ENCODE measurements at places on chromosomes 5 and 9.

GRCh38 chr5:113278976-113279375, 155.8 kb downstream of the TSSK1B start:
- no peak for DNase-seq

GRCh38 chr5:82149434-82149833, 128.7 kb downstream of the RPS23 start:
- no peak for DNase-seq

GRCh38 chr5:181217111-181217802, 5.8 kb upstream of the TRIM41 start:
- peak; percentile 86 for DNase-seq

DNA sequence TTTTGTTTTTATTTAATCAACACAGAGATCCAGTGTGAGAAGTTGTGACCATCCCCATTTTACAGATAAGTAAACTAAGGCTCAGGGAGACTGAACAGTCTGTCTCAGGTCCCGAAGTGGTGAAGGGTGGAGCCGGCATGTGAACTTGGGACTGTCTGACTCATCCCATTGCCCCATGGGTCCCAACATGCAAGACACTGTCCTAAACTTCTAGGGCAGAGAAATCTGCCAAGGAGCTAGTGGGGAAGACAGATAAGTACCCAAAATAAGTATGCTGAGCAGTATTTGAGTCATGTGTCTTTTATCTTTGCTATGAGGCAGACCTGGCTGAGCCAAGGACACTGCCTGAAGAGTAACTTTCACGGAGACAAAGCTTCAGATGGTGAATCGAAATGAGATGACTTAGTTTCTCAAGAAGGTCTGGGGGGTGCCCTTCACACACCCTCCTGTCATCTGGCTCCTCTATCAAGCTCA, 64.3 kb upstream of the SLC25A51 start:
- DNase-seq: no peak

DNA sequence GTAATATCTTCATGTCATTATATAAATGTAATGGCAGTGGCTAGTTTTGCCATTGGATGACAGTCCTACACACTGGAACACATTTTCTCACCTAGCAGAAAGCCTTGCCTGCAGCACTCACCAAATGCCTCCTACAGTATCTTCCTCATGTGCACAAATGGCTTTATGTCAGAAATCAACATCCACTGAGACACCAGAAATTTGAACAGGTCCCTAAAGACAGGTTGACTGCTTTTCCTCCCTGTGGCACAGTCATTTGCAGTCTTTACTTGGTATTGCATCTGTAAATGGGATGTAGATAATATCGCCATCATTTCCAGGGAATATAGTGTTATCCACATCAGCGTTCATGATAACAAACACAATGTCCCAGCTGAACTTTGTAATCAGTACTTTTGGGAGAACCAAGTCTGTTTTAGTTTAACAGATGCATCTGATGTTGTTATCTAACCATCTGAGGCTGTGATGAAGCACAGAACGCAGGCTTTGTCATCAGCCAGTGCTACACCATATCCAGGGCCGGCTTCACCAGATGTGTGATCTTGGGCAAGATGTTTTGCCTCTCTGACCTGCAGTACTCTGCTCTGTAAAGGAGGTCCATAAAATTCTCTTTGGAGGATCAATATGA, 83.9 kb upstream of the TAS2R1 start:
- DNase-seq: no peak

DNA sequence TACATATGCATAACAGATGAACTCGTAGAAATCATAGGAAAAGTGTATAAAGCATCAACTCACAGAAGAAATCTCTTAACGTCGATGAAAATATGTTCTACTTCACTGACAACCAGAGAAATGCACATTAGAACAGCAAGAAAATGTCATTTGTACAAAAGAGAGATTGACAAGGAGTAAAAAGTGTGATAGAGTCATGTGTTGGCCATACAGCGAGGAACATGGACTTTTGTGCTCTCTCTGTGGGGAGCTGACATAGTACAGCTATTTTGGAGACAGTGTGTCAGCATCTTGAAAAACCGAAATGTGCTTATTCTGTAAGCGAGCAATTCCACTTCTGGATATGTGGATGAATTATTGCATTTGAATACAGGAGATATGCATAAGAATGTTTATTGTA, 477.9 kb downstream of the ICE1 start:
- DNase-seq: no peak

- no peak for DNase-seq
Measured at GRCh38 chr5:137715456-137715855, 20.4 kb downstream of the KLHL3 start.

- peak; percentile 58 for DNase-seq
Measured at GRCh38 chr9:32551276-32552051, 663 bp upstream of the SMIM27 start.

GRCh38 chr5:135493406-135494180, 41.4 kb upstream of the TIFAB start:
- peak; percentile 39 for DNase-seq

DNA sequence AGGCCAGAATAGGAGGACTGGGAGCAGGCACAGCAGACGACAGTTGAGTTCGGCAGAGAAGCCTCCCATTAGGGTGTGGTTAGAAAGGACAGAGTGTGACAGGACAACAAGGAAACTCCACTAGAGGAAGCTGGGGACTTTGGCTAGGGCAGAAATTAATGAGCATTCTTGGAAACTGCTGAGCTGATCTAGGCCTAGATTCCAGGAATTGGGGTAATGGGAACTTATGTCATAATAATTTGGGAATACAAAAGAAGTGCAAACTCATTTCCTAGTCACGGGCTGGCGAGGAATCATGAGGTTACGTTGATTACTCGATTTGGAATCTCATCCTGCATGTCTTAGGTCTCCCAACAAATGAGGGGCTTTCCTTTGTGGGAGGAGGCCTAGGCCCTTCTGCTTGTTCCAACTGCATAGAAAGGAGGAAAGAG, 144.6 kb upstream of the RPS23 start:
- no peak for DNase-seq

- peak; percentile 59 for DNase-seq
Measured at GRCh38 chr5:76403766-76404222, 709 bp downstream of the IQGAP2 start.

DNA sequence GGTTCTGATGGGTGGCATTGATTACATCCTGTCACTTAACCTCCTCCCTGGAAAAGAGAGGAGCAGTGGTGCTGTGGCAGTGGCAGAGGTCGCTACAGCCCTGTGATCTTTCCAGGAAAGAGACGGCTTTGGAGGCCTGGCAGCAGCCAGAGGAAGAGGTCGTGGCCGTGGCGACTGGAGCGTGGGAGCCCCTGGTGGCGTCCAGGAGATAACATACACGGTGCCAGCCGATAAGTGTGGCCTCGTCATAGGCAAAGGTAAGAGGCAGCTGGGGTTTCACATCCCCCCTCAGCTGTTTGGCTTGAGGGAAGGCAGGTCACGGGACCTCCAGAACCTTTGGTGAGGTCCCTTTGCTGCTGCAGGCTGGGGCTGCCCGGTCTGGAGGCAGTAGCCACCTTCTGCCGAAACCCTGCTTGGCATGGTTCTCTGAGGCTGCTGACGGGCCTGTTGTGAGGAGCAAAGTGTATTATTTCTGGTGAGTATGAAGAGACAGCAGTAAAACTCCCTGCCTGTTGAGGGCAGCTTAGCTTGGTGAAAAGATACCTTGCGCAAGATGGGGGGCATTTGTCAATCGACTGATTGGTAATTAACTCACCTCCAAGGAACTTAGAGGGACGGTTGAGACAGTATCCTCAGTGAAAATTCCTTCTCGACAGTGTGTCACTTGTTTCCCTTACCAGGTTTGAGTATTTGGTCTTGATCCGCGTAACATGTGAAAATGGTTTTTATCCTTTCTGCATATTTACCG, 38.0 kb upstream of the PRDM12 start:
- no peak for DNase-seq

DNA sequence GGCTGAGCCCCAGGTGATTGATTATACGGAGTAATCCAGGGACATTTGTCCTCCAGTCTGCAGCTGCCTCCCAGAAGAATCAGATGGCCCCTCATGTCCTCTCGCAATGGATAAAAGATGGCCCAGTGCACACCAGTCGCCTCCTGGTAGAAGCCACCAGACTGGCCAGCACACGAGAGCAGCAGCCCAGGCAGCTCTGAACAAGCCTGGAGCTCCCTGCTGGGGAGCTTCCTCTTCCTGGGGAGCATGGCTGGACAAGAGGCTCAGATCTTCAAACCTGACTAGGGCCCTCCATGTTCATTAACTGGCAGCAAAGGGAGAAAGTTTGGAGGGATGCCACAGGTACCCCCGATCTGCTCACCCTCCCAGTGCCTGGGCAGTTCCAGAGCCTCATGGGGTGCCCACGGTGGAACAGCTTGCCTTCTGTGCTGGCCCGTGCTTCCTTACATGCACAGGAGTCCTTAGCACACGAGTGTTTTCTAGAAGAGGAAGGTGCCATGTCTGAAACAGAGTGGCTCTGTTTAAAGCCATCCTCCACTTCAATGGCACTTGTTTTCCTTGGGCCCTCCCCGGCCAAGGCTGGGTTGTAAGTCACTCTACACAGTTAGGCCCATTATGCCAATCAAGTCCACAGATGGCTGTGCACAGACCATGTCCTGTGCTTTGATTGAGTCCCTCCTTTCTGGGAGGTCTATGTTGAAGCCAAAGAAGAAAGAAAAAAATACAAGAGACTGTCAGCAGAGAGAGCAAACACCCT, 75.6 kb downstream of the PRRT1B start:
- DNase-seq: no peak

DNA sequence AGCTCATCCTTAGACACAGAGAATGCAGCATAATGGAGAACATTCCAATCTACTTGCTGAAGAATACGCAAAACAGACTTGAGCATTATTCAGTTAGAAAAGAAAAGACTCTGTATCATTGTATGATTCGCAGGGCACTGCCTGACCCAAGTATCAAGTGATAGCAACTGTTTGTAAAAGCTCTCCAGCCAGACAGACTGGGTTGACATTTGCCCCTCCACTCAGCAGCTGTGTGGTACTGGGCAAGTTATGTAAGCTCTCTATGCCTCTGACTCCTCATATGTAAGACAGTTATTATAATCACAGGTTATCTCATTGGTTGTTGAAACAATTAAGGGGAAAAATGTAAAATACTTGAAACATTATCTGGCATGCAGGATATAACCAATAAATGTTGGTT, 505.0 kb downstream of the ELAVL2 start:
- DNase-seq: no peak

GRCh38 chr5:176732306-176732705, 78.1 kb upstream of the UNC5A start:
- no peak for DNase-seq

DNA sequence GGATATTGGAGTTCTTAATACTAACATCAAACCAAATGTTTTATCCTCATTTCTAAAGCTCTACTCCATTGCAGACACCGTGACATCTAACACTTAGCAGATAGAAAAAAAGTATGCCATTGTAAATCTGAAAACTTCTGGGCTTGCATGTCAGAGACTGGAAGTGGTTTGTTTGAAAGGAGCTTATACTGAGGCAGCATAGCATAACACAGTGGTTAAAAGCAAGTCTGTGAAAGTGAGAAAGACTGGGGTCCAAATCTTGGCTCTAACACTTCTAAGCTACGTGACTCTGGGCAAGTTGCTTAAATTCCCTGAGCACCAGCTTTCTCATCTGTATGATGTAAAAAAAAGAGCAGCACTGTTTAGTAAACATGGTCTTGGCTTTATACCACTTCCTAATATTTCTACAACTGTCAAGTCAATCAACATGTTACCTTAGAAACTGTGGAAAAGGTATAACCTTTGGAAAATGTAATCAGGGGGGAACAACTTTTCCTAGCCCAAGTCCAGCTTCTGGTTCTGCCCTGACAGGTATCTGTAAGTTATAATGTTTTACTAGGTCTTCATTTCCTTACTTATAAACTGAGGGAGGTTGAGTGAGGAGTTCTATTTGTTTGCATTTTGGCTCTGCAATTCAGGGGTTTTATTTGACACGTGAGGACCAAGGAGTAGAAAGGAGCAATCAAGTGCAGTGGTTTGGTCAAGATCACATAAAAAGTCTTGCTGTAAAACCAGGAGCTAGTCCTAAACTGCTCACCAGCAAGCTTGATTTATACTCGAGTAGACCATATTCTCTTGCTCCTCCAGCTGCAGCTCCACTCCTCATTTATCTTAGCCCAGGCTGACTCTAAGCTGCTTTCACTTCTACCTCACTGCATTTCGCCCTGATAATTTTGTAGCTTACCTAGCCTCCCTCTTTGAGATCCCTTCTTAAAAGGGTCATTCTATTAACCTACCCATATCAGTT, 541.0 kb downstream of the RAB3C start:
- DNase-seq: peak; percentile 61

DNA sequence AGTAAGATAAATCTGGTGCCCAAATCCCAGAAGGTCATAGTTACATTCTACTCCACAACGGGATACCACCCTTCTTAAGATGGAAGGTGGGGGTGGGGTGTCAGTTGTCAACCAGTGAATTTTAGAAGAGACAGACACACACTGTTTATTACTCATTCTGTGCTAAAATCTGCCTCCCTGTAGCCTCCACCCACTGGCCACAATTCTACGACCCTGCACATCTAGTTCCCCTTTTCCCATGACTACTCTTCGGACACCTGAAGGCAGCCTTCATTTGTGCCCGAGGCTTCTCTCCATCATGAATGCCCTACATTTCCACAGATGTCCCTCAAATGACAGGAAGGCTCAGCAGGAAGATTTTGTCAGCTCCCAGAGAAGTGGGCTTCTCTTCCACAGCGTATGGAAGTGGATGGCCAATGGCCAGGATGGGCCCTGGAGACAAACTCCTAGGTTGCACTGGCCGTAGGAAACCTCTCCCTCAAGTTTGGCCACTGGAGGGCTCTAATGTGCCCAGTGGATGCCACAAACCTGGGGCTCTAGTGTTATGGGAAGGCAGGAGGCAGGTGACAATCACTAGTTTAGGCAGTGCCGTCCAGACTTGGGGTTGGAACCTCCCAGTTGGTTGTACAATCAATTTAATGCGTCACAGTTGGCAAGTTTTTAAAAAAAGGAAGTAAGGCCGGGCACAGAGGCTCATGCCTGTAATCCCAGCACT, 46.6 kb downstream of the PTPN3 start:
- no peak for DNase-seq

DNA sequence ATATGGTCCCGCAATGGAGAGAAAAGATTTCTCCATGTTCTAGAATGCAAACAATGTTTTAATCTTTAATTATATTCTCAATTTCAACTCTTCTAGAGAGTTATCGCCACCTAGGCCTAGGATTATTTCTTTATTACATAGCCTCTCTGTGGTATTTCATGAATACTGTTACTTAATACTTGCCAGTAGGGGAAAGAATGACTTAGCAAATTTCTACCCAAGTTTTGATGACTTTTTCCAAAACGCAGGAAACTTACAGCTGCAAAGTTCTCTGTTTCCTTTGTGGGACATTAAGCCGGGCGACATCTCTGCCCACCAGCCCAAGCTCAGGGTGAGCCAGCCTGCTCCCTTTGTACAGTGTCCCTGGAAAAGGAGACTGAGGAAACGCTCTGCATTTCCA, 73.8 kb downstream of the MED27 start:
- DNase-seq: no peak

GRCh38 chr5:39420482-39421145, 4.2 kb downstream of the DAB2 start:
- DNase-seq: no peak

- DNase-seq: no peak
Measured at GRCh38 chr5:127042593-127042992, 12.2 kb upstream of the MARCHF3 start.

Measured in SW480 (cell line).